NAMALWA (cell line): ENCODE measurements at places on chromosomes 7 and 10.

DNA sequence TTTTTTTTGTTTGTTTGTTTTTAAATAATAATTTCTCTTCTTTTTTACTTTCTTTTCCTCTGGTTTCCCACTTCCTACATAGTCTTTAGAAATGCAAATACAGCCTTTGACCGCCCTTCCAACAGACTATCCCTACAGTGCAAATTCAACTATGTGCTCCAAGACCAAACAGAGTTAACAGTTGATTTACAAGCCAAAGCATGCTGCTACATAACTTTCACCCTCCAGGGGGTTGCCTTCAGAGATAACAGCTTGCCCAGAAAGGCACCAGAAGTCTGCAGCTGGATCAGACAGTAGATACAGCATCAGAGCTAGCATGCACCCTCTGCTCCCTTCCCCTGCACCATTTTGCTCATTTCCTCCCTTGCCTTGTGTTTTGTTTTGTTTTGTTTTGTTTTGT lies 539.0 kb downstream of the ZWINT start:
- DNase-seq = no peak

DNA sequence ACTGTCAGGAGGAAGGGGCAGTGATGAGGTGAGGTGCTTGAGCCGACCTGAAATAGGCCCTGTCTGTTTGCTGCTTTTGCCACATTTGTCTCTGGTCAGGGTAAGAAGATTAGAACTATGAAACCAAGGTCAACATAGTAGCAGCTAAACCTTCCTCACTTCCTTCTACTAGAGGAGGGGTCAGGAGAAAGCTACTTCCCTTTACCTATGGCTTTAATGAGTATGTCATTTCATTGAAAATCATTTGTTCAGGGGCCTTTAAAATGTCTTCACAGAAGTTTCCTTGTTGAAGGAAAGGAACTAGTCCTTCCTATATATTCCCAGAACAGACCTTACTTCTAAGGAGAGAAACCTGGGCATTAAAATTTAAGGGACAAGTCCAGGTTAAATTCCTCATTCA lies 19.0 kb downstream of the HYAL4 start:
- DNase-seq = no peak

- no peak for DNase-seq
These were observed 66.3 kb upstream of the EFCAB10 start for GRCh38 chr7:105647591-105647990.

- no peak for DNase-seq
These were observed 88.0 kb downstream of the FGFR2 start for GRCh38 chr10:121510201-121510771.

- no peak for DNase-seq
These were observed 43.0 kb downstream of the SRPK2 start for GRCh38 chr7:105345725-105346124.

- DNase-seq = no peak
These were observed 90.5 kb downstream of the EXOC6 start for GRCh38 chr10:92938841-92939240.

- DNase-seq = peak; percentile 69
These were observed 90.2 kb downstream of the UBE3C start for GRCh38 chr7:157228864-157229422.

DNA sequence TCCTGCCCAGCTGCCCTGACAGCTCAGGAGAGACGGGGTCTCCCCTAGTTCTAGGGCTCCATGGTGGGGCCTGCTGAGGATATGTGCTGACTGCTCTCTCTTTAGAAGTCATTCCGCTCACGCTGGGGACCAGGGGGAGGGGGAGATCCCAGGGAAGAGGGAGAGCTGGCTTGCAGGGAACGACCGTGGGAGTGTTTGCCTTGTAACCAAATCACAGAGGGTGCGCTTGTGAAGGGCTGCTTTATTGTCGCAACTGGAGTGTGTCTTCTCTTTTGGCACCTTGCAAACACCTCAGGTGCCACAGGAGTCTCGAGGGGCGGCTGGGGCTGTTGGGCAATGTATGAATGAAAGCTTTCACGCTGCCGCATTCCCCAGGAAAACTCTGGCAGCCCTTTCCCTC lies 531.3 kb upstream of the MKI67 start:
- no peak for DNase-seq
